Fibroblast of skin of back (primary cell): ENCODE measurements at places on chromosomes 2 and 18.

GRCh38 chr18:35923939-35924684 is 48.4 kb upstream of the RMP24 start:
- no peak for DNase-seq

DNA sequence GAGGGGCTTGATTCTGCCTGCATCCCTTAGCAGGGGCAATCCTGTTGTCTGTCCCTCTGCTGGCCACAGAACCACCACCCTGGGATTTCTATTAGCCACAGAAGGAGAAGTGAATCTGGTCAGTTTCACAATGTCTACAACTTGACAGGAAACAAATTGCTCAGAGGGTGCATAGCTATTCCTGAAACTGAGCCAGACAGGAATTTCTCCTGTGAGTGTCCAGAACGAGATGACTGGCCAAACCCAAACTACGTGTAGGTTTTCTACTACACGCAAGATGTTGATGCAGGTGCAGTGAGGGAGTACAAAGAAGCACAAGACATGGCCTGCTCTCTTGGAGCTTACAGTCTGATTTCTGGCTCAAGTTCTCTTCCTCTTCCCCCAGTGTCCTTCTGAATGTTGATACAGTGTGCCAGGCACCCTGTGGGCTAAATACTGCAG is 201.9 kb downstream of the CLIP4 start:
- peak; percentile 32 for DNase-seq

- peak; percentile 72 for DNase-seq
These were observed 418.2 kb upstream of the HS6ST1 start for GRCh38 chr2:128736689-128737545.

DNA sequence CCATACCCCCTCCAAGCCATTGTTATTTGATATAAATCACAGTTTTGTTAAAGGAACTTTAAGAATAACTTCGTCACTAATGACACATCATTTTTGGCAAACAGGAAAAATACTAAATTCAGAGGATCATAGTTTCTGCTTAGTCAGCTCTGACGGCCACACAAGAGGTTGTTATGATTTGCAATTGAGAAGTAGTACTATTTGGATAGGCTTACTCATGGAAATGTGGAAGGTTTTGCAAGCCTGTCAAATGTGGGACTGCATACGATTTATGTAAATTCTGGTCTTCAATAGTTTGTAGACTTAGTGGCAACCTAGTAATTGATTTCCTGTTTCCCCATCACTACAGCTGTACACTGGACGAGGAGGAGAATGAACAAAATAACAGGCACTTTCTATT is 108.1 kb downstream of the ARHGEF33 start:
- DNase-seq = peak; percentile 92
